Hypothalamus (tissue), 51 donors: ENCODE measurements at places on chromosomes 5 and 9.

DNA sequence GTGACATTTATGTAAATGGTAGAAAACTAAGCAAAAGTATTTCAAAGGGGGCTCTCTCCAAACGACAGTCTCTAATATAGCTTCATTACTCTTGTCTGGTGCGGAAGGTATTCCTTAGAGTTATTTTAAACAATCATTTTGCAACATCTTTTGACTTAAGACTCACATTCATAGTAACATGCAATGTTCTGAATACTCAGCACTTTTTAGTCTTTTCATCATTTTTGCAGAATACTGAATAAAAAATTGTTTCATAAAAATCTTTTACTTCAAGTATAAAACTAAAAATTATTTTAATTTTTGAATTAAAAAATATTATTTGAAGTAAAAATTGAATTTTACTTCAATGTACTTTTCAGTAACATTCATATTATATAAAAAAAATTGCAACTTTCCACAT is 321.1 kb downstream of the PLK2 start:
- no peak for DNase-seq

DNA sequence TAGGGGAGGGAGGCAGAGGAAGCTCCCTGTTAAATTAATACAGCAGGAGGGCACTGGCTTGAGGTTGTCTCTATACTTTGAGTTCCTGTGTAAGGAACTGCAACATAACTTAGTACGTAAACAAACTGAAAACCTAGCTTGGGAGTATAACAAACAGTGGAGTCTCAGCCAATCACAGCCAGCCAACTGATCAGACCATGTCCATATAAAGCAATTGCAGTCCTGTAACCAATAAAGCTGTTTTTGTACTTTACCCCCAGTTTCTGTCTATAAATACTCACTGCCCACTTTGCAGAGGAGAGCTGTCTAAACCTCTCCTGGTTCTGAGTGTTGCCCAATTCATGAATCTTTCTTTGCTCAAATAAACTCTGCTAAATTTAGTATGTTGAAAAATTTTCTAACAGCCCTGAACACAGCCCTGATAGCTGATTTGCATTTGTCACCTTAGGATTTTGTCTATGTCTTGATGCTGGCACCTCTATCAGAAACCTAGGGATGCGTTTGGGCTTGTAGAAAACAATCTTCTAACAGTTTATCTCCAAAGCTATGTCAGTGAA is 39.9 kb downstream of the GDNF start:
- no peak for DNase-seq

- no peak for DNase-seq
Observed at GRCh38 chr9:124030969-124031451, 19.4 kb downstream of the LHX2 start.

- no peak for DNase-seq
Observed at GRCh38 chr5:162407614-162408013, 340.0 kb downstream of the GABRG2 start.

- no peak for DNase-seq
Observed at GRCh38 chr9:73179589-73179988, 27.9 kb downstream of the ANXA1 start.

DNA sequence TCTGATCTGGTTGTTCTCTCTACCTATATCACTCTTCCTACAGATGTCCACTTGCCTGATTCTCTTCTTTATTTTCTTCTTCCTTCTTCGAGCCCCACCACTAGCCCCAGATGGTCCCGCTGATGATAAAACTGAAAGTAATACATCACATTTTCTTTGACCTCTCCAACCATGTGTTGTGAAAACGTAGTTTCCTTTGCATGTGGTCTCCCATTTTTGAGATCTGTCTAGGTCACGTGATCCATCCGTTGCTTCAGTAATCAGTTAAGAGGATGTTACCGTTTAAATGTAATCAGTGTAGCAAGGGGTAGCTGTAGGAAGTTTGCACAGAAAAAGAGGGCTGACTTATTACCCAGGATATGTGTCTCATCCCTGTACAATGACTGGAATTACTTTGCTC is 426.3 kb upstream of the TLE4 start:
- DNase-seq = no peak

- no peak for DNase-seq
Observed at GRCh38 chr5:180642181-180642775, 7.1 kb downstream of the FLT4 start.

DNA sequence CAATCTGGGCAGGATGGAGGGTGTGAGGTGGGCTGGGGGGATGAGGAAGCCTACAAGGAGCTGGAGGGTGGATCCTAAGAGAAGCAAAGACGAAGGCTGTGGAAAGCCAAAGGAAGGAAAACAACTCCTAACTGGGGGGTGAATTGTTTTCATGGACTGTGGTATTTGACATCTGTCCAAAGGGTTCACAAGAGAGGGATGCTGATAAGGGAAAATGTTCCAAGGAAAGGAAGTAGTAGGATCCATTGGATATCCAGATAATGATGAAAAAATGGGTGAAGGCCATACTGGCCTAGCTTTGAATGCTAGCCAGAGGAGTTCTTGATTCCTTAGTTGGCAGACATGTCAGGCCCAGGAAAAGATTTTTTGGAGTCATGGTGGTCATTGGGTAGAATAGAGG is 51.8 kb upstream of the FOXI1 start:
- no peak for DNase-seq

- DNase-seq = no peak
Observed at GRCh38 chr9:72454871-72455491, 66.4 kb upstream of the TMC1 start.

DNA sequence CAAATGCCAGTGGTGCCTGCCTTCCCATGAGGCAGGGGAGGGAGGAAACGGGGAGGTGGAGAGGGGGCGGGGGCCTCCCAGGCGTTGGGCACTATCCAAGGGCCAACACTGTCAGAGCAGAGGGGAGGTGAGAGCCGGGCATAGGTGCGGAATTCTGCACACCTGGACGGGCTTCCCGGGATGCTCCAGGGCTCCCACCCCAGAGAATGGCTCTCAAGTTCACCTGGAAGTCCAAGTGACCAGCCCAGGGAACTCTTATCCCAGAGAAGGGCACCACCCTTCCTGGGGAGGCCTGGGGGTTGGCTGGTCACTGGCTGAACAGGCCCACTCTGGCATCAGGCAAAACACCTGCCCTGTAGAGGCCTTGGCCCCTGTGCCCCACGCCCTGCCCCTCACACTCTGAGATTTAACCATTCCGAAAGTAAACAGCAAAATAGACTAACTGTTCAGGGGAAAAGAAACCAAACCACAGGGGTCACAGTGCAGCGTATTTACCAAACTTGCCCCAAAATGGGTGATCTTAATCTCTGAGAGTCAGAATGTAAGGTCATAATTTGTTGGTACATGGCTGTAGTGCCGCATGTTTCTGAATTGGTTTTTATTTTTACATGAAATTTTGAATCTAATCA is 2.7 kb downstream of the CSF2 start:
- no peak for DNase-seq

DNA sequence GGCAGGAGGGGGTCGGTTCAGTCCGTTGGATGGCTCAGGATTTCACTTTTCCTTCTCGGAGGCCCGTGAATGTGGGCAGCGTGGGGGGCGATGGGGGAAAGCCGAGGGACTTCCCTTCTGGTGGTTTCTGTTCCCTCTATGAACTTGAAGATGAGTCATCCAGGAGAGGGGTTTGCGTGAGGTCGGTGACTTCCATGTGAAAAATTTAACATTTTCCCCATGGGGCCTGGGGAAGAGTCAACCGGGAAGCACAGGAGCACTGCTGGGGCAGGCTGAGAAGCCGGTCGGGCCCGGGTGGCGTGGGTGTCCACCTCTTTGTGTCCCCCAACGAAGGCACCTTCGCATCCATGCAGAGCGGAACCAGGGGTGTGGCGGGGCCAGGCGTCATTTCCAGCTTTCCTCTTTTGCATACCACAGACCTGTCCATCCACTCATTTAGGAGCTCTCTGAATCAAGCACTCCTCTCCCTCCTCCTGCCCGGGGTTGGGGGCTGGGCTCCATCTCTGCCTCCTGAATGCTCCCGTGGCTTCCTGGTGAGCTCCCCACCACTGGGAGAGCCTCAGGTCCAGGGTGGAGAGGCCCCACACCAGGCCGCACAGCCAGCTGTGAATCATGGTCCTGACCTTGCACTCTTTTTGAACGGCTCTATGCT is 68.4 kb downstream of the ANKRD33B start:
- peak; percentile 29 for DNase-seq

DNA sequence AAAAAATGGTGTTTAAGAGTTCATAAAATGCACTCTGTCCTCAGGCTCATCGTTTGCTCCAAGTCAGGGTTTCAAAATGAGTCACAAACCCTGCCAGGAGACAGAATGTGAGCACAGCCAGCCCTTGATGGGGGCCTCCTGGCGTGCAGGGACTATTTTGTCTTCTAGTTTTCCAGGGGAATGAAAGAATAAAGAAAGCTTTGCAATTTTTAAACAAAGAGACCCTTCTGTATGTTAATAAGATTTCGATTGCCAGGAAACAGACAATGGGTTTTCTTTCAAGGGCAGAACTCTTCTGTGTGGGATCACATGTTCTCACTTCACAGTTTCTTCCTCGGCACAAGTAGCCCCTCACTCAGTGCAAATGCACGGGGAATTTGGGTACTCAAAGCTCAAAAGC is 121.4 kb upstream of the C6 start:
- peak; percentile 54 for DNase-seq

GRCh38 chr5:177309351-177310191 is 2.1 kb downstream of the MXD3 start:
- no peak for DNase-seq

DNA sequence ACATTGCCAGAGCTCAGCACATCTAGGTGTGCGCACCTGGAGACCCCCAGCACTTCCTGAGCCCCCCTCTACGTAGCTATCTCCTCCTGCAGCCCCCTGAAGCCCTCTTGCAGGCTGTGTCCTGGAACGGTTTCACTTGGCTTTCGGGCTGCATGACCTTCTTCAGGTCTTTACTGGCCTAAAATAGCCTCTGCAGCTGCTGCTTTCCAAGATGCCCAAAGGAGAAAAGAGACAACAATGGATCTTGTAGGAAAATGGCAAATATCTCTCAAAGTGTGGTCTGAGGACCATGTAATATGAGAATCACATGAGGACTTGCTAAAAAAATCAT is 6.6 kb upstream of the ERMP1 start:
- DNase-seq = no peak

DNA sequence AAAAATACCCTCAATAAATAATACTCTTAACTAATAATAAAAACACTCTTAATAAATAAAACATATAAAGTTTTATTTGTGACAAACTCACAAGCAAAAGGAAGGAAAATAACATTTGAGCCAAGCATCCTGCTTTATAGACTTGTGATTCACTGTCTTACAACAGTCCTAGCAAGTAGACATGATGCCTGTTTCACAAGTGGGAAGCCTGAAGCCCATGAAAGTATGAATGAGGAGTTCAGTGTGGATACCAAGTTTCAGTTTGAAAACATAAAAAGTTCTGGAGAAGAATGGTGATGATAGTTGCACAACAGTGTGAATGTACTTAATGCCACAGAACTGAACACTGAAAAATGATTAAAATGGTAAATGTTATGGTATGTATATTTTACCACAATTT is 10.9 kb downstream of the HABP4 start:
- no peak for DNase-seq

DNA sequence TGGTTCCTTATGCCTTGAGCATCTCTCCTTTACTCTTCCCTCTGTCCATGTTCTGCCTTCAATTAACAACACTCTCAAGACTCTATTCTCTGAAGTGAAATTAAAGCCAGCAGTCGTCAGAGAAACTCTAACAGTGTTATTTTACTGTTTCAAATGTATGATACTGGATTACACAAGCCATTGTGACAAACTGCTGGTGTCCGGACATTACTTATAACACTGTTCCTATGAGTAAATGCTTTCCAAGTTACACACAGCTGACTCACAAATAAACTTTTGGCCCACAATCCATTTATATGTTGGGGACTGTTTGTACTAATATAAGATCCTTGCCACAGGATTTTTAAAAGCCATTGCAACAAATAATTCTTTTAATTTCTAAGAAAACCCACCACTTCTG is 63.2 kb upstream of the GHR start:
- no peak for DNase-seq

DNA sequence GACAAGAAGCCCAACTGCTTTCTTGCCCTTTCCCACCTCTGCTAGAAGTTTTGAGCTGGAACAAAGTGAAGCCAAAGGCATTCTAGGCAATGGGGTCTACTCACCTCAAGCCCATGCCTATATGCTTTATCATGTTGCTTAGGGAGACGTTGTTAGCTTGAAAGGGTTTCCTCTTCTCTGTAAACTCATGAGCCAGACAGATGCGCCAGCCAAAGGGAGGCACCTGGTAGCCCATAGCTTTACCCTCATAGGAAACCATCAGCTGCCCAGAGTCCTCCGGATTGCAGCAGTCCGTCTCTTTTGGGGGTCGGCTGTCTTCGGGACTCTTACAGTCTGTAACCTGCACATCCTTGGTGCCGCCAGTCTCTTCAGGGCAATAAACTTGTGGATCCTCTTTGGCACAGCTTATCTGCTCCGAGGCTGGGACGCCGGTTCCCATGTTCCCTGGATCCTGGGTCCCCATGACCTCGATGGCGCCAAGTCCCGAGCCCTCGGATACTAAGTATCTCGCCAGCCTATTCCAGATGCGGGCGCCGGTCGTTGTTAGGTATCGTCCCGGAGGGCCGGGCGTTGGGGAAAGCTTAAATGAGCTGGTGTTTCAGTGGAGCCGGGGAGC is 678 bp downstream of the GBA2 start:
- DNase-seq = no peak

DNA sequence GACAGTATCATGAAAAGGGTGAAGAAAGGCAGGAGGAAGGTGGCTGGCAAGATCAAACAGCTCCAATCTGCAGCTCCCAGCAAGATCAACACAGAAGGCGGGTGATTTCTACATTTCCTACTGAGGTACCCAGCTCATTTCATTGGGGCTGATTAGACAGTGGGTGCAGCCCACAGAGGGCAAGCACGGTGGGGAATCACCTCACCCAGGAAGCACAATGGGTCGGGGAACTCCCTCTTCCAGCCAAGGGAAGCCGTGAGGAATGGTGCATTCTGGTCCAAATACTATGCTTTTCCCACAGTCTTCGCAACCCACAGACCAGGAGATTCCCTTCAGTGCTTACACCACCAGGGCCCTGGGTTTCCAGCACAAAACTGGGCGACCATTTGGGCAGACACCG is 66.8 kb downstream of the CAMSAP1 start:
- no peak for DNase-seq

DNA sequence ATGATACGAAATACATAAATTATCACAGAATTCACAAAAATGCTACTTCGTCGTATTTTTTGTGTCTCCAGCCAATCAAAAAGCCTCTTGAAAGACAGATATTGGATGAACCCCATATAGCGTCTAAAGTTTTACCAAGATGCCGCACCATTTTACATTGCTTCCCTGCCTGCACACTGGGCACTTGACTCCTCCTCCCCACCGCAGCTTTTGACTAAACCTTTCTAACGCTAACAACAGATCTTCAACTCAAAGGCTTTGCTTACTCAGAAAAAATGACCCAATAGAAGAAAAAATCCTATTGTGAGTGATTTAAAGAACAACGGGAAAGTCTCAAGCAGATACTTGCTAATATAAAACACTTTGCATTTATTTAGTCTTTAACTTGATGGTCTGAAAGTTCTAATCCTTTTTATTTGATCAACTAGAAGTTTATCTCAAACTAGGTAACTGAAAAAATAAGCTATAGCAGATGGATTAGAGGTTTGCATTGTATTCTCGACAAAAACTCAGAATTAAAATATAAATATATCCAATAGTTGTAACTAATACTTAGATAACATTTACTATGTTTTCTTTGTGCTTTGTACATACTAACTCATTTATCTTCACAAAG is 609.1 kb upstream of the DMAC1 start:
- DNase-seq = no peak

GRCh38 chr5:91030521-91031401 is 352.4 kb downstream of the ARRDC3 start:
- DNase-seq = no peak
